Stimulated activated CD8-positive, alpha-beta memory T cell treated with anti-CD3 and anti-CD28 coated beads, Interleukin-4, amount 100 ng/mL, for 1 hour (primary cell): ENCODE measurements at places on chromosomes 2 and 18.

GRCh38 chr2:62375113-62375420 lies 130.9 kb downstream of the TMEM17 start:
- DNase-seq, result no peak

DNA sequence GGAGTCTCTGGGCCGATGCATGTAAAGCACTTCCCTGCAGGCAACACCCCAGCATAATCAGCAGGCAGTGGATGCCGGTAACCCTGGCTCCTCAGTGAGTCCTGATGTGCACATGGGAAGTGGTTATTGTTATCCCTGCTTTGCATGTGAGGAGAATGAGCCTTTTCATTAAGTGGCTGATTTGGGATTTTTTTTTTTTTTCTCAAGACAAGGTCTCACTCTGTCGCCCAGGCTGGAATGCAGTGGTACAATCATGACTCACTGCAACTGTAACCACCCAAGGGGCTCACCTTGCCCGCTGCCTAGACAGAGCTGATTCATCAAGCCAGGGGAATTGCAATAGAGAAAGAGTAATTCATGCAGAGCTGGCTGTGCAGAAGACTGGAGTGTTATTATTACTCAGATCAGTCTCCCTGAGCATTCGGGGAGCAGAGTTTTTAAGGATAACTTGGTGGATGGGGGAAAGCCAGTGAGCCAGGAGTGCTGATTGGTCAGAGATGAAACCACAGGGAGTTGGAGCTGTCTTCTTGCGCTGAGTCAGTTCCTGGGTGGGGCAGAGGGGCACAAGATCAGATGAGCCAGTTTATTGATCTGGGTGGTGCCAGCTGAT lies 95.4 kb downstream of the SOCS6 start:
- no peak for DNase-seq

DNA sequence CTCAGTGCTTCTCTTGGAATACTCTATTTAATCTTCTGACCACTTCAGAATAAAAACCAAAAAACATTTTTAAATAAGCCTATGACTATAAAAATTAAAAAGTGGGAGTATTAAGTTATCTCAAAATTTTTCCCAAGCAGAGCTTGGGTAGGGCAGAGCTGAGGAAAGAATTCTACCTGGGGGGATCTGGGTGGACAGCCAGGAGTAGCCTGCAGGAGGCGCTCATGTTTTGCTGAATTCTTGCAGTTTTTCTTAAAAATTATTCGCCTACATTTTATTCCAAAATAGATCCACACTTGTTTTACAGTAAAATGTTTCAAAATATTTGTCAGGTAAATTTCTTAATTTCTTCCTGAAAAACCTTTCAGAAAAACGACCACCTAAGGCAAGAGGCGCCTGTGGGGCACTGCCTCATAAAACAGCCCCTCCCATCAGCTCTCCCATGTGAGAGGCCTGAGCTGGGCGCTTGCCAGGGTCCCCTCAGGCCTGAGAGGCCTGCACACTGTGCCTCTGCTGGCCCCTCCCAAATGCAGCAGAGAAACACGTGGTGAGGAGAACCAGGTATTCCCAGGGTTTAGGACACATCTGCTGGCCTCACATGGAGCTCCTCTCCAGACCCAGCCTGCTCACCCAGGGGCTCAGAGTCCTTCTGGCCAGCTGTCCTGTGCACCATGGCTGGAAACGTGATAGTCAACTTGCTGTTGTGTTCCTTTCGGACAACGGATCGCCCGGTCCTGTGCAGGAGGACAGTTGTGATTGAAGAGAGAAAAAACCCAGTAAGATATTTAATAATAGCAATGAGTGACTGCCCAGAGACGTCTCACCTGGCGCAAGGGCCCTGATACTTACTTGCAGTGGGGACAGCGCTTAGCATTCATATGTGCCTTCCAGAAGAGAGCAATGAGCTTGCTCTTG lies 17.5 kb downstream of the POLR1A start:
- no peak for DNase-seq

- no peak for DNase-seq
Observed at GRCh38 chr18:25724121-25724520, 366.3 kb downstream of the SS18 start.

GRCh38 chr18:12086249-12086648 lies 7.4 kb upstream of the ANKRD62 start:
- DNase-seq, result no peak

DNA sequence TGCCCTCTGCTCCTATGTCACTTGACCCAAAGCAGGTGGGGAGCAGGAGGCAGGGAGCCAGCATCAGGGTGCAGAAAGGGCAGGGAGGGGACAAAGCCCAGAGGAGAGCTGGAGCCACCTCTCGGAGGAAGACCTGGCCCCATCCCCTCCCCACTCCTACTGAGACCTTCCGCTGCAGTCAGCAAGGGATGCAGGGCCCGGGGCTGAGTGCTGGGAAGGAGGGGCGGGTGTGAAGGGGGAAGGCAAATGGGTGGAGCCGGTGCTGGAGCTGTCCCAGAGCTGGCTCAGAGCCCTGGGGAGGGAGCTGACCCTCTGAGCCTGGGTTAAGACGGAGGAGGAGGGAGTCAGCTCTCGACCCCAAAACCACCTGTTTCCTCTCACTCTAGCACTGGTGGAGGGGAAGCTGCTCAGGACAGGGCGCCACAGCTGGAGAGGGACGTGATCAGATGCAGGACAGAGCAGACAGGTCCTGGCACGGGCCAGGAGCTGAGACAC lies 33.8 kb downstream of the HS1BP3 start:
- DNase-seq, result no peak

DNA sequence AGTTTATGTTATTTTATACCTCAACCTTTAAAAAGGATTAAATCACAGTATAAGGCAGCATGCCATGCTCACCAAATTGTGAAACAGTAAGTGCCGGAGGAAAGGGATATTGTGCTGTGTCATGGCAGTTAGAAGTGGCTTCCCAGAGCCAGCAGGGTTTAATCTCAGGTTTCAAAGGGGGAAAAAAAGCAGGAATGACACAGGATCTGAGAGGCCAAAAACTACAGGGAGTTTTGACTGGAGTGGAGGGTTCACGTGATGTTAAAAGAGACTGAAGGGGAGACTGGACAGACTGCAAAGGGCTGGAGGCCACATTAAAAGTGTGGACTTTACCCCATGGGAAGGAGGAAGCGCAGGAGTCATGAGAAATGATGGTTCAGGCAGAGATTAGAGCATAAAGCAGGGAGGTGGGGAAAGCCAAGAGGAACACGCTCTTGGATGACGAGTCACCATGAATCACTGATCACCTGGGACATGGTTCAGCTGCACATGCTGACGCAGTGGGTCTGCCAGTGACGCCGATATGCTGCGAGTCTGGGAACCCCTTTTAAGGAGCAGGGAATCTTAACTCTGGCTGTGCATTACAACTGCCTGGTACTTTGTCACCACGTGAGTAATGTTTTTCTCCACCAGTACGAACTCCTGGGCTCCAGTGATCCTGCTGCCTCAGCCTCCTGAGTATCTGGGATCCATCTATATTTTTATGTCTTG lies 6.1 kb downstream of the CHMP1B start:
- DNase-seq, result no peak

GRCh38 chr2:128535953-128536352 lies 217.3 kb upstream of the HS6ST1 start:
- DNase-seq, result no peak

DNA sequence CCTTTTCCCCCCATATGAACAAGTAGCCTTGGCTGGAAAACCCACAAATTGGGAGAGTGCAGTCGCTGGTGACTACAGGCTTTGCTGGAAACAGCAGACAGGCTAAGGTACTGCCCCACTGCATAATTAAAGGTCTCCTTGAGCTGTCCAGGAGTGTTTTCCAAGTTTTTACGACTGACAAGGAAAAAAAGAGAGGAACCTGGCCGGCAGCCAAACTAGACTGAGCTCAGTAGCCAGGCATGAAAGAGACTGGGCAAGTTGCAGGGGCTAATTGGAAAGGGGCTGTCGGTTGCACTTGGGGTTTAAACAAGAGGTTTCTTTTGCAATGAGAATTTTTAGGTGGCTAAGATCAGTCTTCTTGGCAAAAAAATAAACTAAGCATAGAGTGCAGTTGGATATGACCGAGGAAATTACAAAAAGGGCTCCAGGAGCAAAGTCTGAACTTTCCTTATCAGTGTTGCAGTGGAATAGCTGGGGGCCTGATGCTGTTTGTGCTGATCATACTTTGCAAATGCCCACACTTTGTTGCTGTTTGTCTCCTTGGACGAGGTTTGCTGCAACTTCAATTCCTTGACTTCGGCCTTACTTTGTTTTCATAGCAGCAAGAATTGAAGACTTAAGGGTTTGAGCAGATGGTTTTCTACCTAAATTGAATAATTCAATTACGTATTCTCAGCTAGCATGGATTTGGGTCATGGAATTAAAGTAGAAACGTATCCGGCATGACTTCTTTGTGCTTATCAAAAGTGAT lies 2.1 kb downstream of the GULP1 start:
- no peak for DNase-seq

DNA sequence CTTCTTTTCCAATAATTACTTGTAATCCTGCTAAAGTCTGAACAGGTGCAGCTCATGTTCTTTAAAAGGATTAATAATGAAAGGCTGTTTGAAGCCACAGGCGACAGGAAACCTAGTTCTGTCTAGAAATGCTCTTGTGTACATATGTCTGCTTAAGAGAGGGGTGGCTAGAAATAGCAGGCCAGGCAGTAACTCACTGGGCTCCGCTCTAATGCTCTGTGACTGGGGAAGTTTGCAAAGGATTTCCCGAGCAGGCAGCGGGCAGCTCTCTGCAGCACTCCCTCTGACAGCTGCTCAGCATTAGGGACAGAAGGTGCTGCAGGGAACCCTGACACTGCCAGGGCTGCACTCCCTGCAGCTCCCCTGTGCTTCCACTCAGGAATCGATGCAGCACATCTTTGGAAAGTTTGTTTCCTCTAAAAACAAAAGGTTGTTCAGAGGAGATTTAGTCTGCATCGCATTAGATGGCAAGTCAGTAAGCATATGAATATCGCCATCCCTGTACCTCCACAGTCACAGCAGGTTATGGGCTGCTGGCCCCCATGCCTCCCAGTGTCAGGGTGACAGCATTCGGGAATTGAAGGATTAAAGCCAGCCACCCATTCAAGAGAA lies 33.1 kb upstream of the TTC39C start:
- DNase-seq, result no peak

DNA sequence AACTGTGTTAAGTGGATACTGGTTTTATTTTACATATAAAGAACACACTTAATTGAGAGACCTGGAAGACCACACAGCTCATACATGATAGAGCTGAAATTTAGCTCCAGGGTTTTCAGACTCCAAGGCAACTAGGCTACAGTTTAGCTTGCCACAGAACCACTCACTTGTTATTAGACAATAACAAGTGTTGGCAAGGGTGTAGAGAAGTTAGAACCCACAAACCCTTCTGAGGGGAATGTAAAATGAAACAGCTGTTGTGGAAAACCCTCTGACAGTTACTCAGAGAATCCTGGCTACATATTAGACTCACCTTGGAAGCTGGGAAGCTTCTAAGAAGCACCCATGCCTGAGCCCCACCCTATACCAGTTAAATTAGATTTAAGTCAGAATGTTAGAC lies 75.3 kb downstream of the MAP3K20 start:
- DNase-seq, result no peak

DNA sequence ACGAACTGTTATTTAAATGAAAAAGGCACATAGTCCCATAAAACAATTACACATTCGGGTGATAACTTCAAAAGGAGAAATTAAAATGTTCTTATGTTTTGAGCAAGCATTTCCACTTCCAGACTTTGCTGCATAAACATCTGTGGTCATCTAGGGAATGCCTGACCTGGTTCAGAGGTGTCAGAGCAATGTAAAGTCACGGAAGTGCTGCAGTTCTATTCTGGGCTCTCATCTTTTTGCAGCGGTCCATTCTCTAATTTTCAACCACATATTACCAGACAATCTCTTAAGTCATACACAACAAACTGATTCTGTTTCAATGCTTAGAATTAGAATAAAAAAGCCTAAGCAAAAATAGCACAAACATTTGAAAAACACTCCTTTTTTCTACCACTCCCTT lies 22.0 kb upstream of the PTH2R start:
- no peak for DNase-seq

- no peak for DNase-seq
Observed at GRCh38 chr2:15728245-15728938, 136.7 kb downstream of the DDX1 start.
